ENCODE measurements at places on chromosomes 5 and 9.

- peak; percentile 93 for DNase-seq
Observed at GRCh38 chr5:2751592-2752021, at the start of gene IRX2. TSS of gene IRX2 (minus strand) at chr5:2751677. CDS start at chr5:2751413, 264 bp downstream.

- DNase-seq: no peak
Observed at GRCh38 chr5:141717043-141717442, 35.0 kb upstream of the ARAP3 start.

DNA sequence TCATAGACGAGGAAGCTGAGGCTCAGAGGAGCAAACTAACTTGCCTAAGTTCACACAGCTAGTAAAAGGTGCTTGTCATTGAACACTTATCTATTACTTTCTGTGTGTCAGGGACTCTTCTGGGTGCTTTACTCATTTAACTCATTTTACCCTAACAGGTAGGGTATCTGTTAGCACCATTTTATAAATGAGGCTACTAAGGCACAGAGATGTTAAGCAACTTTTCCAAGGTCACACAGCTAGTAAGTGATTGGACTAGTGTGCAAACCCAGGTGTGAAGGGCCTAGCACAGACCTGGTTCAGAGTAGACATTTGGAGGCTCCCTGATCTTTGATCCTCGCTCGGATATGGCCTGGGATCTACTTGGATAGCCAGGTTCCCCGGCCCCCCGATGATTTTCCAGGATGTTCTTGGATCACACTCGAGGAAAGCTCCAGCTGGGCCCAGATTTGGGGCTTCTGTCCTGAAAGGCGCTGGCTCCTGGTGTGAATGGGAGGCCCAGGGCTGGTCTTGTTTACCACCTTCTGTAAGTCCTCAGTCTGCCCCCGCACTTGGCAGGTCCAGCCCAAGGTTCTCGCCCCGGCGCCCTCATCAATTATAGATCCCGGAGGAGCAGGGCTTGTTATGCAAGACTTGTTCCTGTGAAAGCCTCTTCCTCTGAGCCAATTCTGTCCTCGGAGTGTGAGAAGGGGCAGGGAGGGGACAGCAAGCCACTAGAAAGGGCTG lies 37.5 kb downstream of the GSN start:
- no peak for DNase-seq

GRCh38 chr9:136620441-136621018 lies 42.2 kb upstream of the EGFL7 start:
- no peak for DNase-seq

- DNase-seq: peak; percentile 39
Observed at GRCh38 chr5:68149189-68149588, 66.4 kb upstream of the PIK3R1 start.

GRCh38 chr5:120035815-120036577 lies 406.6 kb downstream of the FAM170A start:
- DNase-seq: no peak

DNA sequence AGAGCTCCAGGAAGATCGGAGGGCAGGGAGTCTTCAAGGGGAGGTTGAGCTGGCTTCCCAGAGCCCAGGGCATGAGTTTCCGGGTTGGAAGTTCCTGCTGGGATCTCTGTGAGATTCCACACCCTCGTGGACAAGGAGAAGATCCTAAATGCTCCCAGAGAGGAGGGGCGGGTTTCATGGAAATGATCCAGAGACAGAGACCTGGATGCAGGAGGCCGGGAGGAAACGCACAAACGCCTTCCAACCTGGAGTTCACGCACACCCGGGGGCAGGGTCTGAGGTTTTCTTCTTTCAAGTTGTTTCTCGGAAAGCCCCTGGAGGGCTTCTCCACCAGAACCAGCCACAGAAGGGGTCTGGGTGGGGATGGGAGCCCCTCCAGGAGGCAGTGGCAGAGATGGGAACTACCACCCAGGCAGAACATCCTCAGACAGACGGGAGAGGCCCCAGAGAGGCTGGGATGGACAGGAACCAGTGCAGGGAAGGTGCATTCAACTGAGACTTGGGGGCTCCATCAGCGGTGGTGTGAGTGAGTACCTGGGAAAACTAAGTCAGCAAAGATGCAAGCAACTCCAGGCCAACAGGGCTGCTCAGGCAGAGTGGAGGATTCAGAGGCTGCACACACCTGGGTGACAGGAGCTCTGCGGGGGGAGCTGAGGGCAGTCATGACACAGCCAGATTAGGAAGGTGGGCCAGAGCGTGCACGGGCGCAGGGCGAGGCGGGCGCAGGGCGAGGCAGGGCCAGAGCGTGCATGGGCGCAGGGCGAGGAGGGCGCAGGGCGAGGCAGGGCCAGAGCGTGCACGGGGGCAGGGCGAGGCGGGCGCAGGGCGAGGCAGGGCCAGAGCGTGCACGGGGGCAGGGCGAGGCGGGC lies 52.1 kb upstream of the EXOC3 start:
- DNase-seq: no peak

- DNase-seq: peak; percentile 52
Observed at GRCh38 chr5:73120222-73121118, at the start of gene TMEM171. TSS of gene TMEM171 (plus strand) at chr5:73120575. CDS start at chr5:73123374, 2,799 bp downstream.

DNA sequence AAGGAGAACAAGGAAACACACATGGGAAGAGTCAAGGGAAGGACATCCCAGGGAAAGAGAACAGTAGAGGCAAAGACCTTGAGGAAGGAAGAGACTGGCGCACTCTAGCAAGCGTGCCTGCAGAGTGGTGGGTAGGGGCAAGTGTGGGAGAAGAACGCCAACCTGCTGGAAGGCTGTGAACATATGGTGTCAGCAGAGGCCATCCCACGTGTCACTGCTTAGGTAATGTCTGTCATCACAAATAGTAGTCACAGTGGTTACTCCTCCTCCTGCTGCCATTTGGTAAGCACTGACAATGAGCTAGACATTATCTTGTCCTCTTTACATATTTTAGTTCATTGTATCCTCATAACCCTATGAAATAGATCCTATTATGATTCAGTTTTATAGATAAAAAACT lies 206.4 kb upstream of the TRIM32 start:
- DNase-seq: no peak

DNA sequence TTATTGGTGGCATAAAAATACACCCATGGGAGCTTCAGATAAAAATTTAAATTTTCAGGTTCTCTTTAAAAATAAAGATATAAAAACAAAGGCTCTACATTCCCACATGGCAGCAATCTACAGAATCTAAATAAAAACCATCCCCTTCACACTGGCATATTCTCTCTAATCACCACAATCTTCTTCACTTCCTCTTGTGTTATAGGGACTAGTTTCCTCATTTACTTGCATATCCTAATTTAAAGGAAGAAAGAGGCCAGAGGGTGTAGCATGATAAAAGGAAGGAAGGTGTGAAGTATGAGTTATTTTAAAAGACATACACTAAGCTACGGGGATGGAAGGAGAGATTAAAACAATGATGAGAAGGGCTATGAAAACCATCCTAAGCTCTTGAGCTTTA lies 390.5 kb downstream of the ZNF608 start:
- DNase-seq: no peak

DNA sequence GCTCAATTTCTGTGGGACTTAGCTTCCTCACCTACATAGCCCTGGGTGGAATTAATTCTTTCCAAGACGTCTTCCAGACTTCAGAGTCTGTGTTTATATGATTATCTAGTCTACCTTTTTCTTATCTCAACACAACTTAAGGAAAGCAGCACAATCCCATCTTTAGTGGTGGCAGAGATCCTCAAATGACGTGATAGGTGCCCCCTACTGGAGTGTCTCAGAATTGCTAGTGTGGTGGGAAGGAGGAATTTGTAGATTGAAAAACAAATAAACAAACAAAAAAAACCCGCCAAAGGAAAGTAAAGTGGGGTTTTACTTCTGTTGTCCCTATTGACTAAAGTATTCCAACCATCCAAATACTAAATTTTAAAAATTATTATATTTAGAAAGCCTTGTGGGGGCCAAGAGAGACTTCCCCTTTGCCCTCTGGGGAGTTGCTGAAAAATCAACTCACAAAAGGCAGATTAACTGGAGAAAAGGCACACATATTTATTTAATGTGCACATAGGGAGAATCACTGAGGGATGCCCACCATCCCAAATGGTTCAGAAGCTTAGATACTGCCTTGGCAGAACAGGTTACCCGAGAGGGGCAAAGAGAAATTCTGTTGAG lies 283.3 kb downstream of the TMEM167A start:
- peak; percentile 21 for DNase-seq

- DNase-seq: peak; percentile 40
Observed at GRCh38 chr5:153543959-153544470, 53.5 kb downstream of the GRIA1 start.

GRCh38 chr5:61603211-61603908 lies 271.3 kb downstream of the ZSWIM6 start:
- peak; percentile 34 for DNase-seq

- DNase-seq: peak; percentile 58
Observed at GRCh38 chr5:142685418-142686209, at the start of gene FGF1. TSS of gene FGF1 (minus strand) at chr5:142686090. CDS start at chr5:142614127, 71,963 bp downstream.

- peak; percentile 62 for DNase-seq
Observed at GRCh38 chr5:74035521-74035937, 409.5 kb downstream of the ARHGEF28 start.

DNA sequence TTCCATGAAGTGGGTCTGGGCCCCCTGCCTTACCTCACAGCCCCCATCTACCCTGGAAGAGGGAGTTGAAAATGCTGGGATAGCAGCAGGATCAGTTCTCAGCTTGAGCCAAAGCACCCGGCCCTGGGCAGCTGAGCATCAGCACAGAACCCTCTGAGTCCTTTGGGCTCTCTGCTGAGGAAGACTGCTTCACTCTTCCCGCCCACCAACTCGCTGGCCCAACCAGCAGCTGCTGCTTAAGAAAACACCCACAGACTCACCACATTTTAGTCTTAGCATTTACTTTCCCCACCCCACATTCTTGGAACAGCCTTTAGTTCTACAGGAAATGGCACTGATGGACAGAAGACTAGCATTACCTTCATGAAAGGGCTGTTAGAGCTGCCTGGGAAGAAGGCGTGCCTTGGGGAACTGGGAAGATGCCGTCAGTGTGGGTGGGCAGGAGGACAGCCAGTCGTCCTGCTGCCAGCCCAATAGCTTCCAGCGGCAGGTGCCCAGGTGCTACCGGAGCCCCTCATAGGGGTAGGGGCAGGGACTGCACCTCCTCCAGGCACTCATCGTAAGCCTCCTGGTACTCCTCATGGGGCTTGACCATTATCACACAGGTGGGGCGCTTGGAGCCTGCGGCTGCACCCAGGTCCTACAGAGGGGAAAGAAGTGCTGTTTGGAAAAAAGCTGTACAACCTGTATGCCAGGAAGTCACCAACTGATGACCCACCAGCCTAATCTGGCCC lies 4.3 kb downstream of the NHP2 start:
- no peak for DNase-seq

- no peak for DNase-seq
Observed at GRCh38 chr9:18502546-18502945, 28.6 kb downstream of the ADAMTSL1 start.

- no peak for DNase-seq
Observed at GRCh38 chr5:124771761-124772160, 25.3 kb upstream of the ZNF608 start.

DNA sequence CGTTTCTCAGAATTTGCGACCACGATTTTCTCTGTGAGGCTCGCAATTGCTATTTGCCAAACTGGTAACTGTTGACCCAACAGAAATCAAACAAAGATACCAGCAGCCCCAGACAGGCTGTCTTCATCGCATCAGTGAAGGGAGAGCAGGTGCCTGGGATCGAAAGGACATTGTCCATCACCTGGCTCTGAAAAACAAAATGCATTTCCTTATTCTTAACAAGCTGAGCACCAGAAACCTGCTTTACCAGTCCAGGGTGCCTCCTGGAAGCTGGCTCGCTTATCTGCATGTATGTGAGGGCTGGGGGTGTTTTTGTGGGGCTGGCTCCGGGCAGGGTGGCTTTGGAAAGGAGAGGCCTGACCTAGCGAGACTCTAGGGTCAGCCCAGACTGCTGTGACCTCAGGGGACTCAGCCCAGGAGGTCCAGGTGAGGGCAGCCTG lies 24.7 kb downstream of the WWC1 start:
- DNase-seq: no peak

DNA sequence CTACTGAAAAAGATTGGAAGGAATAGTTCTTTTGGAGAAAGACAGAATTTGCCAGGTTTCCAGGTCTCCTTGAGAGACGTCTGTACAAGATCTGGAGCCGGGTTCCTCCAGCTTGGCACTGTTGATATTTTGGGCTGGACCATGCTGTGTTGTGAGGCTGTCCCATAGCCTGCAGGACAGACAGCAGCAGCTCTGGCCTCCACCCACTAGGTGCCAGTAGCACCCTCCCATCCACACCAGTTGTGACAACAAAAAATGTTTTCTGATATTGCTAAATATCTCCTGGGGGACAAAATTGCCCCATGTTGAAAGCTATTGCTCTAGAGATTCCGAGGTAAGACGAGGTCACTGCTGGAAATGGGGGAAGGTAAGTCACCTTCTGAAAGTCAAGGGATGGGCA lies 287.7 kb upstream of the DAP start:
- DNase-seq: no peak

DNA sequence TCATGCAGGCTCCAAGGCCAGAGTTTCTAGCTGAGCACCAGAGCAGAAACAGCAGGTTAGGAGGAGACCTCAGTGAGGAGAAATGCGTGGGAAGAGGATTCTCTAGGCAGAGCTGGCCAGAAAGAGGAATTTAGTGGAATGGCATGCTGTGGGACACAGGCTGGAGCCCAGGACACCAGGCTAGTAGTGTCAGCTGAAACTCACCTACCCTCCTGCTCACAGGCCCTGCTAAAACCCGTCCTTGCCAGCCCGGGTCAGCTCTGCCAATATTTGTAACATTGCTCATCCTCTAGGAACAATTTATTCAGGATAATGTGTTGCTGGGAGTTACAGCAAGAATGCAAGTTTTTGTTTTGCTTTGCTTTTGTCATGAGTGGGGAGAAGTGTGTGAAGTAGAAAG lies 40.2 kb upstream of the AGXT2 start:
- peak; percentile 83 for DNase-seq

GRCh38 chr5:156456857-156457256 lies 129.9 kb downstream of the SGCD start:
- DNase-seq: no peak

DNA sequence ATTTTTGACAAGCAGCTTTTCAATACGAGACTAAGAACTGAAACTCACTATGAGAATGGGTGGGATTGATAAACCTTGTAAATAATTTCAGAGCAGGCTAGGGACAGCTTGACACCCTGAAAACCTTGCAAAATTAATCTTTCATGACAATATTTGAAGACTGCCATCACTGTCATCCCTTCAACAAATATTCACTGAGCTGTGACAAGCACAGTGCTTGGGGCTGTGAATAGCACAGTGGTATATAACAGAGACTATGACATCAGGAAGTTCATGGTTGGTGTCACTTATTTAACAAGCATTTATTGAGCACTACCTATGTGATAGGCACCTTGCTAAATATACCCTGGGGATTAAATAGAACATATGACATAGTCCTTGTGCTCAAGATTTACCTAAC lies 741.0 kb upstream of the RIOK2 start:
- no peak for DNase-seq

GRCh38 chr5:136679233-136679632 lies 313.9 kb upstream of the TRPC7 start:
- no peak for DNase-seq

Data from AG08395 (cell line).